ENCODE measurements at places on chromosomes 5 and 9.

DNA sequence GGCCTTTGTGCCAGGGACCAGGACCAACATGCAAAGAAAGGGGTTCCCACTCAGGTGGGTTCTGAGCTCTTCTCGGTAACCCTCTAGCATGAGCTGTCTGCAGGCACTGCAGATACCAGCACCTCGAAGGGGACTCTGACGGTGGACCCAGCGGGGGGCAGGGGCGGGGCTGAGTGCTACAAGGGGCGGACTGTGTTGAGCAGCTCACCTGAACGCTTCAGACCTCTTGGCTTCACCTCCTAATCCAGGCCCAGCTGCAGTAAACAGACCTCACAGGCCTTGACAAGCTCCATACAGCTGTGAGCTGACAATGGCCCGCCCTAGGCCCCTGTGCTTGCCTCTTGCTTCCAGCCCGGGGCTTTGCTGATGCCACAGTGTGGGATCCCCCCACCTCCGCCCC, 48.4 kb downstream of the C9orf50 start:
- no peak for DNase-seq

DNA sequence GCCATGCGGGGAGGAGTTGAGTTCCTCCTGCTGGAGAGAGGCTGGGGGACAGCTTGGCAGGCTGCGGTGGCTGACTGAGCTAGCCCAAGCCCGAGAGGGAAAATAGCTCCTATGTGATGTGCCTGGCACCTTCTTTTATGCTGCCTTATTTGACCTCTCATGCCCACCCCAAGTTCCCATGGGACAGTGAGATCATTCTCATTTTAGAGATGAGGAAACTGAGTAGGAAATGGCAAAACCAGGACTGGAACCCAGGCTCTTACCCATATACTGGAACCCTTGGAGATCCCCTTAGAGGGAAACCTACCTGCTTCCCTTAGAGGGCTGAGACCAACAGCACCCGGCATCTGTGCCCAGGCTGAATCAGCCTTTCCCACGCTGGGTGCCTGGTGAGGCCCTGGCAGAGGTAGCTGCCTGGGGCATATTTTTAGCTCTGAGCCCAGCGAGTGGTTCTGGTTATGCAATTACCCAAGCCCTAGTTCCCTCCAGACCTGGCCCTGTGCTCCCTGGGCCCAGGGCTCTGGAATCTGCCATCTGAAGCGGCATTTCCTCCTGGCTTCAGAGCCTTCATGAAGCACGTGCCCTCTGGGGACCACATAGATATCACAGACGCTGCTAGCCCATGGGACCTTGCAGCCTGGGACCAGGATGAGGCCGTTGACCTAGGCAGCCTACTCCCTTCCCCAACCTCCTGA, 23.6 kb downstream of the COL27A1 start:
- DNase-seq: no peak

- no peak for DNase-seq
Observed at GRCh38 chr9:123724211-123724796, 205.6 kb downstream of the DENND1A start.

GRCh38 chr5:145495741-145496140, 339.4 kb downstream of the PRELID2 start:
- no peak for DNase-seq

- DNase-seq: no peak
Observed at GRCh38 chr9:14258156-14258555, 55.8 kb downstream of the NFIB start.

- DNase-seq: no peak
Observed at GRCh38 chr9:69593301-69593700, 78.9 kb downstream of the APBA1 start.

- no peak for DNase-seq
Observed at GRCh38 chr5:6373081-6373846, 5.1 kb downstream of the MED10 start.

DNA sequence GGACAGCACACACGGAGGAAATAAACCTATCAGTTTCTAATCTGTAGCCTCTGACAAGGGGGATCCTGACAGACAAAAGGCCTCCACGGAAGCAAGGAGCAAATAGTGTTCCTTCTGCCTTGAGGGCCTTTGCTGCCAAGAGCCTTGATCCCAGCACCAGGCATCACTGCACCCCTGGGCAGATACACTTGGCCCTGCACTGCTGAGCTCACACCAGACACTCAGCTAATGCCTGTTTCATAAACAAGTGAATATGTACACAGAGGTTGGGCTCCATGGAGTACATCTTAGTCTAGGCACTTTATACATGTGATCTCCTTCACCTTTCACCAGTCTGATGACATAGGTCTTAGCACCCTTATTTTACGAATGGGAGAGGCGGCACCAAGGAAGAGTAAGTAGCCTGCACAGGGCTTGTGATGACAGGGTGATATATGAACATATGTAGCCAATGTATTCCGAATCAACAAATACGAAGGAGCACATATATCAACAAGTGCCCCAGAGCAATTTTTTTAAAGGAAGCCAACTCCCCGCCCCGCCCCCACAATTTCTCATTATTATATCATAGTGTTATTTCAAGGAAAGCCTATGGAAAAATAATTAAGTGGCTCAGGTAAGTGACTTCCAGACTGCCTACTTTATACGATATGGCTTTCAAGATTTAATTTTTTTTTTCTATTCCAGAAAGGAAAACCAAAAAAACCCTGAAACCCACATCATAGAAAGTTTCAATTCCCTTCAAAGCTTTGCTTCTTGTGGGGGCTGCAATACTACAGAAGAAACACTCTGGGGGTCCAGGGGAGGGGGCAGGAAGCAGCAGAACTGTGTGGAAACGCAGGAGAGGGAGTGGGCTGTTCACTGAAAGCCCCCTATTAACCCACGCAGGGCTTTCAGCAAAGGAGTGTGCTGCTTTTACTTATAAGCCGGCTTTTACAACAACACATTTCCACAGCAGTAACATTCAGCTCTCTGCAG, 32.0 kb downstream of the CDC14B start:
- DNase-seq: no peak

DNA sequence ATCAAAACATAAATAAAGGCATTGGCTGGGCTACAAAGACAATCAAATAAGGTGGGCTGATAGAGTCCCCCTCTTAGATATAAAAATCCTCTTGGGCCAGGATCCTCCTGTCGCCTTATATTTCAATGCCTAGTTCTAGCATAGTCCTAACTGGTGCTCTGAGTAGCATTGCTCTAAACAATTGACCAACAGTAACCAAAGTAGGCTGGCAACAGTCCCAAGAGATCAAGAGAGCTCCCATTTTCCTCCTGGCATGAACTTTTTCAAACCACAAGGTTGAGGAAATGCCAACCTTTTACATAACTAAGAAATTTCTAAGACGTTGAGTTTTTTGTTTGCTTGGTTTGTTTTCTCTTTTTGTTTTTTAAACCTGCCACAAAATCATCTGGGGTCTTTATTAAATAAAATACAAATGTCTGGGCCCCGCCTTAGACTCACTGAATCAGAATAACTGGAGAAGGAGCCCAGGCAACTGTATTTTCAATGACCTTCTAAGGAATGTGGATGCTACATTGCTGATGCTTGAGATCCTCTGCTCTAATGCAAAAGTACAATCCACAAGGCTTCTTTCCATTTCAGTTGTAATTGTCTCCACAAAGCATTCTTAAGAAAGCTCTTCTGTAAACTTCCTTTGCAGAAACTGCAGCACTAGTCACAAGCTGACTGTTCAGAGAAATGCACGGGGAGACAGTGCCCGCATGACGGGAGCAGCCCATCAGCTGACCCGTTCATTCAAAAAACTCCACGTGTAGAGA, 2.9 kb downstream of the SLC45A2 start:
- DNase-seq: no peak

DNA sequence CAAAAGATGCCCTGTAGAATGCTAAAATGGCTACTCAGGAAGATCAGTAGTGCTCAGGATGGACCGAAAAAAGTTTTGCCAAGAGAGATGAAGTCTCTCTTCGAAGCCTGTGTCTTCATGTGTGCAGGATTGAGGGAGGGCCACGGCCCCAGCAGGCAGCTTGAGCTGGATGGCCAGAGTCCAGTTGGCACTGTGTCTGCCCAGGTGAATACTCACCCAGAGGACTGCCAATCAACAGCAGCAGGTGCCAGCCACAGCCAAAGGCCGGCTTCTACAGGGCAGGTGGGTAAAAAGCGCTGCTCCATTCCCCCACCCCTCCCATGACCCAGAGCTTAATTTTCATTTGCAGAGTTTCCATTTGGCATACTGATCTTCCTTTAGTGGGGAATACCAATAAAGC, 287.9 kb upstream of the ZNF608 start:
- DNase-seq: no peak

- DNase-seq: no peak
Observed at GRCh38 chr9:124478354-124478753, 28.1 kb downstream of the ADGRD2 start.

DNA sequence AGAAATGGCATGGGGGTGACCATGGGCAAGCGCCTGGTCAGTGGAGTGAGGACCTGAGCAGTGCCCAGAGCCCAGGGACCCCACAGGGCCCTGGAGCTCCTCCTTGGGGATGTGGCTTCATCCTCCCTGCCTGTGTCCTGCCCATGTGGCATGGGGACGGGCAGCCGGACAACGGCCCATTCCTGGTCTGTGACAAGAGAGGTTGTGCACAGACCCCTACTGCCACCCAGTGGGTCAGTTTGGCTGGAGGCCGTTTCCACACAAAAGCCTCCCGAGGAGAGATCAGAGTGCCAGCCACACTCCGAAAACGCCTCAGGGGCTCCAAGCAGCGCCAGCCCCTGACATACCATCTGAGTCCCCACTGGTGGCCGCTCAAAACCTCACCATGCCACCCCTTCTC, 19.8 kb downstream of the SLC6A18 start:
- no peak for DNase-seq

DNA sequence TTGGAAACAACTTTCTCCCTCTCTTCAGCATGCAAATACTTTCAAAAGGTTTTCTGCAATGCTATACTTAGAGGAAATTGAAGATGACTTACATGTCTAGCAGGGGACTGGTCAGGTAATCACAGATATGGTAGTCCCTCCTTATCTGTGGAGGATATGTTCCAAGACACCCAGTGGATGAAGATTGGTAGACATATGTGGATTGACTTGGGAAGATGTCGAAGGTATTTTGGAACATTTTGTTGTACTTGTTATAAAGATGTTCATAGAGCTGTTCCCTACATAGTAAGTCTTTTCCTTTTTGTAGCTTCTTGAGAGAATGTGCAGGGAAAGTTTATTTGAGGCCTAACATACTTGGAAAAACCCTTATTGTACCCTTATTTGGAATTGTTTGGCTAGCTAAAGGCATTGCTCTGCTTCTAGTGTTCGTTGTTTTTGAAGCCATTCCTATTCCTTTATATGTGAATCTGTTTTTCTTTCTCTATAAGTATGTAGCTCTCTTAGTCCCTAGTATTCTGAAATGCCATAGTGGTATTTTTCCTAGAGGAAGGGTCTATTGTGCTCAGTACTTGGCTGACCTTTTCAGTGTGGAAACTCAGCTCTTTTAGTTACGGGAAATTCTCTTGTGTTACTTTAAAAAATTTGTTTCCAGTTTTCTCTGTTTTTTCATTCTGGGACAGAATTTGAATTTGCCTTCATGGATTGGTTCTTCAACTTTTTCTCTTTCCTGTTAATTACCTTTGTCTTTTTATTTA, 25.7 kb downstream of the GPR151 start:
- DNase-seq: no peak

GRCh38 chr9:15717290-15717967, 164.6 kb downstream of the CCDC171 start:
- no peak for DNase-seq

GRCh38 chr5:75037106-75037505, 15.3 kb downstream of the GCNT4 start:
- no peak for DNase-seq

GRCh38 chr5:80194468-80194867, 61.4 kb downstream of the SERINC5 start:
- no peak for DNase-seq

DNA sequence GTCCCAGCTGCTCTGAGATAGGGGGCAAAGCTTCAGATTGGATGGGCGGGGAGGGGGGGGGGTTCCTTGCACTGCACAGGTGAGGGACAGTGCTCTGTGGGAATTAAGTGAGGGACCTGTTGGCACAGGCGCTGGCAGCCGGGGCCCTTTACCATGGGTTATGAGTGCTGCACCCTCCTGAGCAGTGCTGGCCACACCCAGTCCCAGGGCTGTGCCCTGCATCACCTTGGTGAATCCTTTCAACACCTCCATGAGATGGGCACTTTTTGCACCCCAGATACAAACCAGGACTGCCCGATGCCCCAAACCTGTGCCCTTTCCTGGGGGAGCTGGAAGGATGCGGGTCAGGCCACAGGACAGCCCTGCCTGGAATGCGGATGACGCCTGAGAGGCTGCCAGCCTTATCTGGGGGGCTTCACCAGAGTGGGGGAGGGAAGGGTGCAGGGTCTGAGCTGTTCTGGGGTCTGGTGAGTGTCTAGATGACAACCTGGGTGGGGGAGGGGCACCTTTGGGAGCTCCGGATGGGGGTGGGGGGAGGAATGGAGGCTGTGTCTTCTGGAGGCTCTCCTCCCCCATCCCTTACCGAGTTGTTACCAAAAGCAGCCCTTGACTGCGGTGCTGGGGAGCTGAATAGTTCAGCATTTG, 5.2 kb downstream of the CRB2 start:
- DNase-seq: no peak

DNA sequence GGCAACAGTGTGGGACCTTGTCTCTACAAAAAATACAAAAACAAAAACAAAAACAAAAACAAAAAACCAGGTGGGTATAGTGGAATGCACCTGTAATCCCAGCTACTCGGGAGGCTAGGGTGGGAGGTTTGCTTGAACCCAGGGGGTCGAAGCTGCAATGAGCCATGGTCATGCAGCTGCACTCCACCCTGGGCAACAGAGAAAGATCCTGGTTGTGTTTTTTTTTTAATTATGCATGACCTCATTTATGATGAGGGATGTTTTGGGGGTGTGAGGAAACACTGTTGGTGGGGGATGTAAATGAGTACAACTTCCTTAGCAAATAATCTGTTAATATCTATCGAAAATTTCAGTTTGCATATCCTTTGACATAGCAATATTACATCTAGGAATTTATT, 29.4 kb upstream of the UBE2D2 start:
- DNase-seq: no peak

GRCh38 chr5:103132684-103133083, 12.6 kb downstream of the PPIP5K2 start:
- no peak for DNase-seq

- DNase-seq: no peak
Observed at GRCh38 chr5:138967791-138968448, 92.8 kb upstream of the LRRTM2 start.

DNA sequence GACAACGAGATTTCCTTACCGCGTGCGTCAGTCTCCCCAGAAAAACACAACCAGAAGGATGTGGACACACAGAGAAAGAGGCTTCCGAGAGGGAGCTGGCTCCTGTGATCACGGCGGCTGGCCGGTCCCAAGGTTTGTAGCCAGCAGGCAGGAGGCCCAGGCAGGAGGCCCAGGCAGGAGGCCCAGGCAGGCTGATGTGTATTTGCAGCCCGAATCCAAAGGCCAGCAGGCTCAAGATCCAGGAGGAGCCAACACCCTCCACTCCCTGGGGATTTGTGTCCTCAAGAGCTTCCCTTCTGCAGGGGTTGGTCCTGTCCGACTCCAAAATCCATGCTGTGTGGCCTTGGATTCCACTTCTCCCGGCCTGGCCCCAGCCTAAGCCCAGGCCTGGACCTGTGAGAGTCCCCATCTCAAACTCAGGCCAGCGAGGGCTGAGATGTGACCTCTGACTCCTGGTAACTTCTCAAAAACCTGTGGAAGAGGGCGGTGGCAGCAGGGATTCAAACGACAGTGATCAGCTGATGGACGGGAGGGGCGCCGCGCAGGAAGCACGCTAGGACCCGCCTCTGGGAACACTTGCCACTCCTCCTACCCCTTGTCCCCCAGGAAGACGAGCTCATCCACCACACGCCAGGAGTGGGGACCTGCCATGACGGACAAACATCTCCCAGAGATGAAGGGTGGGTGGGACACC, 75.0 kb upstream of the PPP1R26 start:
- DNase-seq: no peak

Measured in GOT3 (cell line).